Cortex of kidney (tissue), 1 donor: ENCODE measurements at places on chromosomes 13 and 19.

DNA sequence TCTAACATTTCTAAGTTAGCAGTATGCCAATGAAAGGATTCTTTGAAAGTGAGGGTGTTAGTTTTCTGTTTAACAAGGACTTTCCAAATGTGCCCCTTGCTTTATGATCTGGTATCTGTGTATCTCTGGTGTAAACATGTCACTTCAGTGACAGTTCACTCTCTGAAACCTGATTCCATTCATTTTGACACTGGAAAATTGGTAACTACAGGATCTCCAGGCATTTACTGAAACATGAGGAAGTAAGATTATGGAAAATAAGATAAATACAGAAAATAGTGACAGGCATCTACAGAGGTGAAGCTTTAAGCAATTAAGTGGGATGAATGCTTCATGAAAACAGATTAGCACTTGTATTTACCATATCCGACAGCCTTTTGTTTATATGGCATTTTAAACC is 101.6 kb upstream of the MYO16 start:
- DNase-seq, result no peak

GRCh38 chr13:72004246-72004645 is 137.2 kb upstream of the DACH1 start:
- DNase-seq, result no peak

DNA sequence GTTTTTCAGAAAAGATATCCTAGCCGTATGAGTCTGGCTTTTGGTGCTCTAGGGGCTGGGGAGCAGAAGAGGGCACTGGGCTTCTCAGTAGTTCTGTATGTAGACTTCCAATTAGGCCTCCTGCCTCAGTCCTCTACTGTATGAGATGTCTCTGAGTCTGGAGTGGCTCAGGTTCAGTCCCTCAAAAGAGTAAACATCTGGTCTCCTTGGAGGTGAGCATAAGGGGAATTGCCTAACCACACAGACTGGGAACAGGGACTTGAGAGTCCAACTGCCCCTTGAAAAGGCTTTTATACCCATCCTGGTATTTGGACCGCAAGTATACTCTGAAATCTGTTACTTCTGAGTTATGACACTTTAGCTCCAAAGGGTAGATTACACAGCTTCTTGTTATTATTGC is 214.5 kb downstream of the TDRD3 start:
- no peak for DNase-seq

DNA sequence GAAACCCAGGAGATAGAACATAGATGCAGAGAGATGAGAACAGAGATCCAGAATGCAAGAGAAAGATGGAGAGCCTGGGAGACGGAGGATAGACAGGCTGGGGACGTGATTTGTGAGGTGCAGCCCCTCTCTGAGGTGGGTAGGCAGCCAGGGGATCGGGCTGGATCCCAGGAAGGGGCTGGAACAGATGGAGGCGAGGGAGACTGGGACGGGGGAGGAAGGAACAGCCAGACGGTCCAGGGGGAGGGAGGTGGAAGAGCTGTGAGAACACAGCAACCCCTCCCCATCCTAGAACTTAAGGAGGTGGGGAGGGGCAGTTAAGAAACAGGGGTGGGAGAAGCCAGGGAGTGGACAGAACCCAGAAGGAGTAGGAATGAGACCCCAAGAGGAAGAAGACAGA is 3.1 kb downstream of the SLC17A7 start:
- no peak for DNase-seq

DNA sequence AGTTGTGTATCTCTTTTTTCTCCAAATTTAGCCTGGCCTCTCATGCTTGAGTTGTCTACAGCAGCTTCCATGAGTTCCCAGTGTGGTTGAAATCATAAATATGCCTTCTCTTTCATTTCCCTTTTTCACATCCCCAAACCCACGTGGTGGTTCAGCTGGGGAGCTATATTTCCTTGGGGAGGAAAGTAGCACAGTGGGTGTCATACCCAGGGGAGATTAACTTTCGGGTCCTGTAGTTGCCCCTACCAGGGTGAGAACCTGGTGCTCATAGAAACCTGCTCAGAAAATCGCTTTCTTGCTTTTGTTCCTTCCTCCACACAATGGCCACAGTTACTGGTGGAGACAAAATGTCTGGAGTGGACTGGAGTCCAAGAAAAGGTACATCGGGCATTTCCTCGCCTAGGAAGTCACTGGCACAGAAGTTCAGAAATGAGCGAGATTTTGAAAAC is 7.0 kb upstream of the LILRA4 start:
- DNase-seq, result no peak

GRCh38 chr19:19192910-19193423 is 909 bp downstream of the RFXANK start:
- DNase-seq, result no peak

- no peak for DNase-seq
Measured at GRCh38 chr13:27476943-27477703, 26.8 kb upstream of the MTIF3 start.

DNA sequence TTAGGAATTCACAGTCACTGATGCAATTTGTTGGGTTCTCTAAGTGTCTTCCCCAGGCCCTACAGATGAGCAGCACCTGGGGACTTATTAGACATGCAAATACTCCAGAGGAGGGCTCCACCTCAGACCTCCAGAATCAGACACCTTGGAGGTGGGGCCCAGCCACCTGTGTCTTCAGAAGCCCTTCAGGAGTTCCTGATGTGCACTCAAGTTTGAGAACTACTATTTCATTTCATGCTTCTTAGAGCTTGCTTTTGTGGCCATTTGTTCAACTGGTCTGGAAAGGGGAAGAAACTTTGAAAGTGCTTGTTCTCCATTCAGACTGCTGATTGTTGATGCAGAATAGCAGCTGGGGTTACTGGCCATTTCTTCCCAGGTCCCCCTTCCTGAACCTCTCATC is 472.0 kb downstream of the COG6 start:
- no peak for DNase-seq

DNA sequence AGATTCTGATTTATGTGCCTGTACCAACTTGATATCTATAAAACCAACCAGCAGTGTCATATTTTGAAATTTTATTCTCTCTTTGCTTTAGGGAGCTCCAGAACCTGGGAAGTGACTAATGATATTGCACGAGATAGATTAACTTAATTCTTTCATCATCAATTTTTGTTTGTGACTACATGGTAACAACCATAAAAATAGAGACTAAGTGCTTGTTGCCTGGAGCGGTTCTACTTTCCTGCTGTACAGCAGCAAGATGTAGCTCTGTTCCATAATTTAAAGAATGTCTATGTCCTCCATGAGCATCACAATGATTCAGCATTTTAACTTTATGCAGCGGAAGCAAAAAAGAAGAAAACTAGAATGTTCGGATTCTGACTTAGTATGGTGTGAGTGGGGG is 275.6 kb downstream of the KLF5 start:
- DNase-seq, result no peak

DNA sequence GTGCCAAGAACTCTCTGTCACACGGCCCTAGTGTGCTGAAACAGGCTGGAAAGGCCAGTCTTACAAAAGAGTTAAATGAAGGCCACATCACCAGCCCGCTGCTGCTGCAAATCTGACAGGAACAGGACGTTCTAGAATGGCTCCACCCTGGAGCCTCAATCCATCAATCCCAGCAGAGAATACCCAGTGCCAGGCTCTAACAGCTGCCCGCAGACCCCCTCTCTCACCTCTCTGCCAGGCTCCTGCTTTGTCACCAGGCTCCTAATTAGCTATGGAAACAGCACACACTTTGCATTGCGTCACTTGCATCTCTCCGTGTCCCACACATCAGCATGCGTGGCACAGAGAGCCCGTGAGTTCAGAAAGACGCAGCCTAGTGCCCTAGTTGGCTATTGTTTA is 314.1 kb downstream of the FOXO1 start:
- no peak for DNase-seq

DNA sequence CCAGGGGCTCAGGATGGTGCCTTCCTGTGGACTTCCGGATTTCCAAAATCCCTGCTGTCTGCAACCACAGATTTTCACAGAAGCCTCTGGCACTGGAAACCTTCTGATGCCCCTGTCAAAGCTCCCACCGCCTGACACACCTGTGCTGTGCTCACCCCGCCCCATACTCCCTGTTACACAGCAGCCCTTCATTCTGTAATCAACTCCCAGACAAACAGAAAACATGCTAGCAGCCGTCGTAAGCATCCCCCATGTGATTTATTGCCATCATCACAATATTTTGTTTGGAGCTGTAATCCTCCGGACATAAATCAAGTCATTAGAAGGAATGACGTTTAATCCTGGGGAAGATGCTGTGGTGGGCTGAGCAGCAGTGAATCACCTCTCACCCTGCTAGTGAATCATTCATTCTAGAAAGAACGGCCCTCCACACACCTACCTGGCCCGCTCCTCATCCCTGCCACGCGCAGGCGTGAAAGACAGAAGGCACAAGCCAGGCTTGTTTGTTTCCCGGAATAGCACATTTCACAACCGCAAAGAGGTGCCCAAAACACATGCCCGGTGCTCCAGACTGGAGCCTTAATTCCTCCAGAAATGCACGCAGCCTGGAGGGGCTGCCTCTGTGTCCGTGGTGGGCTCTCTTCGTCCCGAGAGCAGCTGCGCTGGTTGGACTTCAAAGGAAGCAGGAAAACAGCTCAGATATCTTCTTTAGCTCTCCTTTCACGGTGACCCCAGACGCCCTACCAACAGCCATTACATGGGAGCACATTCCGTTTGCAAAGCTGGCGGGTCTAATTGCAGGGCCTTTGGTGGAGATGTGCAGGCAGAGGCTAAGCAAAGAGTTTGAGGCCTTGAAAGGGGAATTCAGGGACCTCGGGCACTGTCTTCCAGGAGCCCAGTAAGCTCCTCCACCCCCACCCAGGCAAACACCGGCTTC is 41.3 kb upstream of the KCTD15 start:
- no peak for DNase-seq

DNA sequence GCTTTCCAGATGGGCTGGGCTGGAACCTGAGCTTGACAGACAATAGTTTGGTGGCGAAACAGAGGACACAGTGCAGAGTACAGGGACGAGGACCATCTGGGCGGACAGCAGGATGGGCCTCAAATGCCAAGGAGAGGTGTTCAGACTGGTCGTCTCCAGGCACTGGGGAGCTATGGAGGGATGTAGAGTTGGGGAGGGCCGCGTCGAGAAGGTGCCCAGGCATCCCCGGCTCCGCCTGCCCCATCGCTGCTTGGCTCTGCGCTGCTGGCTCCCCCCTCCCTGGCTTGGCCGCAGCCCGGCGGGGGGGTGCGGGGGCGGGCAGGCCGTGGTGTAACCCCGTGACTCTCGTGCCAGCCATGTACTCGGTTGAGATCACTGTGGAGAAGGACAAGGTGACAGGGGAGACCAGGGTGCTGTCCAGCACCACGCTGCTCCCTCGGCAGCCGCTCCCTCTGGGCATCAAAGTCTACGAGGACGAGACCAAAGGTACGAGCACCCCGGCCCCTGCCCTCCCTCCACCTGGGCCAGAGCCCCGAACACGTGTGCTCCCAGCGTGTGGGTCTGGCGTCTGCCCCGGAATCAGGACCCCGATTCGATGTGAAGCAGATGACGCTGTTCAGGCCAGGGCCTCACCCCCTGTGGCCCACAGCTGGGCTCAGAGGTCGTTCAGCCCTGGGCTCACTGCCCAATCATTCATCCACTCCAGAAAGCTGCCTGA is 10.8 kb upstream of the MISP start:
- DNase-seq, result no peak

DNA sequence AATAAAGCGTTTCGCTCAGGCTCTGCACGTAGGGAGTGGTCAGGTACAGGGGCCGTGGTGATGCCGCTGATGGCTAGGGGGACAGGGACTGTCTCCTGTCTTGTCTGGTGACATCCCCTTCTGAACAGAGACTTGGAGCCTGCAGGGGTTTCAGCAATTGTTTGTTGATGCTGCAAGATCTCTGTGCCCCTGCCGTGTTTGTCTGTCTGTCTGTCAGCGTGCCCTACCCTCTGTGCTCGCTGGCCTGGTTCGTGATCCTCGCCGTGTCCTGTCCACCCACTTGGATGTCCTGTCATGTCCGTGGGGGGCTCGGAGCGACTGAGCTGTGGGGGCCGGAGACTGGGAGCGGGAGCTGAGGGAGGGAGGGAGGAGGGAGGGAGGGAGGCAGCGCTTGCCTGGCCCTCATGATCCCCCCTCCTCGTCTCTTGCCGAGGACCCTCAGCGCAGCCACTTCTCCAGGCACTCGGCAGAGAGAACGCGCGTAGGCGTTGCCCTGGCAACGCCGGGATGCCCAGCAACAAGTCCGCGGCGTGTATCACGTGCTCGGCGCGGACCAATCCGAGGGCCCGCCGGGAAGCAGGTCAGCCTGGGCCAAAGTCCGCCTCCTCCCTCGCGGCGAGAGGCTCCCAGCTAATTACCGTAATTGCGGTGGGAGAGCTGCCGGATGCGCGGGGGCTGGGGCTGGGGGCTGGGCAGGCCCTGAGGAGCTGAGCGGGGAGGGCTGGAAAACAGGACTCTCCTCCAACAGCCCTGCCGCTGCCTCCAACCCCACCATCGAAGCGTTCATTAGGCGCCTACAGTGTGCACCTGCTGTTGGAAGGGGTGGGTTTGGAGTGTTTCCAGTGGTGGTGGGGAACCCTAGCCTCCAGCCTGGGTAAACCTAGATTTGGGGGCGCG is 31.9 kb upstream of the FEM1A start:
- DNase-seq, result no peak

DNA sequence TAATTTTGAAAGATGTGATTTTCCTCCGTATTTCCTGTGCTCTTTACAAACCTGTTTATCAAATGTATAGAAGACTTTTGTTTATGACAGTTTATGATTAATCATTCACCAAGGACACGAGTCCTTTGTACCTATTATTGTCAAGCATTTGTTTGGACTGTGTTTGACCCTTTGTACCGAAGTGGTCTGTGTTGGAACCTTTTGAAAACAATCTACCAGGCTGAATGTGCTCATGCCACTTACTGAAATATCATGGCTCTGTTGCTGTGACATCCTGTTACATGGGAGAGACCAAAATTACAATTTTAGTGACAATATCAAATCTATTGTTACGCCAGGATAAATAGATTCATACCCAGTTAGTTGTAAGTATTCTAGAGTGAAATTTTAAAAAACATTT is 193.6 kb downstream of the IRS2 start:
- DNase-seq, result no peak

GRCh38 chr13:102386461-102386860 is 15.4 kb downstream of the FGF14 start:
- DNase-seq, result no peak

DNA sequence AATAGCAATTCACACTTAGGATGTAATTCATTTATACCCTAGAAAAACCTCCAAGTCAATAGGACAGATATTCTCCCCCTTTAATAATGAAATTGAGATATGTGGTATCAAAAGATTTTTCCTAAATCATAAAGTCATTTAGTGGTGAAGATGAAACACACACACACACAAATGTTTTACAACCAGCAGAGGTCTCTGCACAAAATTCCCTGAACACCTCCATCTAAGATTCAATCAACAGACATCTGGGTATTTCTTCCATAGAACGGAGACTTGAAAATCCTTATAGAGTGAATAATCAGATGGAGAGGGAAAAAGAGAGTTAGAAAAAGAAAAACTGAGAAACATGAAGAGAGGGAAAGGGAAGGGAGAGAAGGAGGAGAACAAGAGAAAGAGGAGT is 52.8 kb downstream of the MYCBP2 start:
- DNase-seq, result no peak
